ENCODE measurements at places on chromosomes 4 and X. TPM values are rescaled to one million over a fixed set of nuclear protein-coding genes. Genes with fewer than 3 reads are reported as not detected.

- DNase-seq: no peak
These were observed 68.4 kb downstream of the PSAPL1 start for GRCh38 chr4:7366180-7366945.

- no peak for DNase-seq
These were observed 724.0 kb downstream of the ADGRL3 start for GRCh38 chr4:61924131-61924530.

The FGD1 gene
- total RNA-seq: 6.7 TPM

The SNX12 gene
- 102 TPM for total RNA-seq

Data from lower leg skin (tissue), 4 donors.